Renal cortical epithelial cell (primary cell): ENCODE measurements at places on chromosomes 12 and 14. TPM values are rescaled to one million over a fixed set of nuclear protein-coding genes. Genes with fewer than 3 reads are reported as not detected.
A peak's percentile ranks its signal among the peaks of the same experiment; 100 is the strongest.

DNA sequence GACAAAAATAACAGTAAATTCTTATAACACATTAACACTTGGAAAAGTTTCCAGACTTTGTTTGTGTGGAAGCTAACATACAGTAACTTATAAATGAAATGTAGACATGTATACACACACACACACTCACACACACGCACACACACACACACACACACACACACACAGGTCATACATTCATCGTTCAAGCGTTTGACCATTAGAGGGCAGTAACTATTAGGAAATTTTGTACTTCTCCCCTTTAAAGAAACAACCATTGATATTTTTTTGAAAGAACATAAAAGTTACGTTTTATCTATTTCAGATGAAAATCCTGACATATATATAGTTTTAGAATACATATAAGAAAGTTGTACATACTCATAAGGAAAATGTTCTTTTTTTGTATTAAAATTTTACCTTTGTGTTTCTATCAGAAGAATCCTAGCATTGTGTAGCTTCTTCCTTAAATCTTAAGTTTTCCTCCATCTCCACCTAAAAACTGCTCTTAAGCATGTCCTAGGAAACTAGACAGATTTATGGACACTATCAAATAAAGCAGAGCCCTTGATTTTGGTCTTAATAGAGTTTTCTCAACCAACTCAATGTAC, 29.0 kb downstream of the PTPRQ start:
- peak; percentile 58 for DNase-seq

DNA sequence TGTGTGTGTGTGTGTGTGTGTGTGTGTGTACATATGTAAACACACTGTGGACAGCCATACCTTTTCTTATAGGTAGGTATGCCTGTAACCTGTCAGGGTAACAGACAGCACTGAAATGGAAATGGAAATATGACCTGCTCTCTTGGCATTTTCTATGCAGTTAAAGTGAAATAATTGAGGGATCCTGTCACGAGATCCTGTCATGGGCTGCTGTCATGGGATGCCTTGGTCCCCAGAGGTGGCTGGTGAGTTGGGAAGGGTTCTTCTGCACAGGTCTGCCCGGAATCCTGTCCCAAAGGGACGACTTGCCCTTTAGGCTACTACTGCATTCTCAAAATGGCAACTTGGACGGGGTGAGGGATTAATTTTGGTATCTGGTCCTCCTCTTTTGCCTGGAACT, 47.3 kb downstream of the ELK3 start:
- no peak for DNase-seq

Gene SLC25A47
- total RNA-seq: not detected in 2 replicates

Gene TAS2R42
- total RNA-seq: not detected in 2 replicates

Gene OTX2
- not detected in 2 replicates for total RNA-seq

- DNase-seq: no peak
Measured at GRCh38 chr12:126791122-126791521, 1475.8 kb upstream of the TMEM132C start.

DNA sequence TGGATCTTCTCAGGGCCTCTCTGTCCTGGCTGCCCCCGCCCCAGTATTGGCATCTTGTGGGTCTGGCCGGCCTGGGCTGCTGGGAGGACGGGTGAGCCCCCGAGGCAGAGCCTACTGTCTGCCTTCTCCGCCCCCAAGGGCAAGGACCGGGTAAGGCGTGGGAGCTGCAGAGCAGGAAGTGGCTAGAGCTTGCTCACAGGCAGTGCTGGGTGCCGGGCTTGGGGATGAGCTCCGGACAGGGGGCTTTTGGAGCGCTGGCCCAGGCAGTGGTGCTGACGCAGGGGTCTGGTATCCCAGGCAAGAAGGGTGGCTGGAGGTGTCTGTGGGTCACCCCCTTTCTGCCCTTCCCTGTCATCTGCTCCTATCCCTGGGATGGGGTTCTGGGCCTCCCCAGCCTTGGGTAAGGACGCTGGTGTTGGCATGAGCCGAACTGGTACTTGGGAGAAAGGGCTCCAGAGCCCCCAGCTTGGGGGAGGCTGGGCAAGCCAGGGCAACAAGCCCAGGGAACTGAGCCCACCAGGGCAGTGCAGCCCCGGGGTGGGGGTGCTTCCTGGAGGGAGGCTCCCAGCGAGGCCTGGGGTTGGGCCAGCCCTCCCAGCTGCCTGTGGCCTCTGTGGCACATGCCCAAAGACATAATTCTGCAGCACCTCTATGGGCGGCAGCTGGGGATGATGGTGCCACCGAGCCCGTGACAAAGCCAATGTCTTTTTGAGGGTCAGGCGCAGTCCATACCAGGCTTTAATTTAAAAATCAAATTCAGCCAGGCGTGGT, 126.3 kb downstream of the KIF26A start:
- no peak for DNase-seq

Gene FKBP3
- total RNA-seq: 40.6 and 64.9 TPM in 2 replicates

Gene PSMD9
- 62.3 and 132 TPM in 2 replicates for total RNA-seq

Gene SLC10A1
- not detected in 2 replicates for total RNA-seq

- peak; percentile 98 for DNase-seq
Measured at GRCh38 chr14:61927520-61927919, 165.3 kb downstream of the SNAPC1 start.

DNA sequence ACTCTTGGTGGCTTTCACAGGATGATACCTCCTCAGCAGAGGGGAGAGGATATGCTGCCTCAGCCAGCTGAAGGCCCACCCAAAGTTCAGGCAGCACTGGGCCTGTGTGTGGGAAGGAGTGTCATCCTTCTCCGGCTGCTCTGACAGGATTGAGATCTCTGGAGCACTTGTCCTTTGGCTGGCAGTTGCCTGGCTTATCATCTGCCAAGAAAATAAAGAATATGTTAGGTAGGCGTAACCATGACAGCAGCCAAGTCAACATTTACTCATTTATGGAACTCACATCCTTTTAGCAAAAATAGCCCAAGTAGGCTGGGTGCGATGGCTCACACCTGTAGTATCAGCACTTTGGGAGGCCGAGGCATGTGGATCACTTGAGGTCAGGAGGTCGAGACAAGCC, 68.5 kb downstream of the PPFIBP1 start:
- DNase-seq: peak; percentile 69

Gene FGF6
- not detected in 2 replicates for total RNA-seq

- DNase-seq: no peak
Measured at GRCh38 chr12:48947727-48948126, 9.6 kb downstream of the ARF3 start.

- no peak for DNase-seq
Measured at GRCh38 chr12:52022841-52023181, 16.1 kb downstream of the TAMALIN start.

DNA sequence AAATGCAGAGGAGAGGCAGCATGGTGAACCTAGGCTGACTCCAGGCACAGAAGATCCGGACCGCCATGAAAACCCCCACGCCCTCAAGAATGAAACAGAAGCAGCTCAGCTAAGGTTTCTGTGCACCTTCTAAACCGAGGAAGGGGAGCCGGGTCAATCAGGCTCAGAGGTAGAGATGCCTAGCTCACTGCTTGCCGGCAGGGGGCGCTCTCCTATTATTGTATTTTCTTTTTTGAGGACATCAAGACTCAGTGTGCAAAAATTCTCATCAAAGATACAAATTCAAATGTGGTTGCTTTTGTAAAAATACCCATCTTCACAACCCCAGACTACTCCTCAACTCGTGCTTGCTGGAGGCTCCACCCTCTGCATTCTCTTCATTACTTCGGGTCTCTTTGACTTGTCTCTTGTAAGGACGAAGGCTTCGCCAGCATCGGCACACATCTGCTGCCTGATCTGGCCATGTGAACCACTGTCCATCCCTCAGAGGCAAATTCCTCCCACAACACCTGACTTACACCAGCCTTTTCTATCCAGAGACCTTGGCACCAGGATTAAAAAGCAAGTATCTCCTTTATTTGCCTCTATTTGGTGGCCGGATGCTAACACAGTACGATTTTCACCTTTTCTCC, 33.4 kb upstream of the RNASE3 start:
- peak; percentile 22 for DNase-seq

DNA sequence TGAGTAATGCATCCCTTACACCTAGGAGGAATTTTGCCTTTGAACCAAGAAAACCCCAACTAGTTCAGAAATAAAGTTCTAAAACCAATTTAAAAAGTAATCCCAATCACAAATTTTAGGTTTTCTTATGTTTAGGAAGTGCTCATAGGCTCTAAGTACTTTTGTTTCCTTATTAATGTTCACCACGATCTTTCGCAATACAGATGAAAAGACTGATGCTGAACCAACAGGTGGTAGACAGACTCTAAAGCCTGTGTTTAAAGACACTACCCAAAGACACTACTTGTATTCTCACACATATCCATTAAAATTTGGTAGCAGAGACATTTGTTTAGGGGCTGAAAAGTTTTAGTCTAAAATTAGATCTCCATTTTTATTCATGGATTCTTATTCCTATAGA, 10.6 kb upstream of the PHLDA1 start:
- DNase-seq: no peak

GRCh38 chr14:55347040-55347439, 64.6 kb downstream of the ATG14 start:
- no peak for DNase-seq

DNA sequence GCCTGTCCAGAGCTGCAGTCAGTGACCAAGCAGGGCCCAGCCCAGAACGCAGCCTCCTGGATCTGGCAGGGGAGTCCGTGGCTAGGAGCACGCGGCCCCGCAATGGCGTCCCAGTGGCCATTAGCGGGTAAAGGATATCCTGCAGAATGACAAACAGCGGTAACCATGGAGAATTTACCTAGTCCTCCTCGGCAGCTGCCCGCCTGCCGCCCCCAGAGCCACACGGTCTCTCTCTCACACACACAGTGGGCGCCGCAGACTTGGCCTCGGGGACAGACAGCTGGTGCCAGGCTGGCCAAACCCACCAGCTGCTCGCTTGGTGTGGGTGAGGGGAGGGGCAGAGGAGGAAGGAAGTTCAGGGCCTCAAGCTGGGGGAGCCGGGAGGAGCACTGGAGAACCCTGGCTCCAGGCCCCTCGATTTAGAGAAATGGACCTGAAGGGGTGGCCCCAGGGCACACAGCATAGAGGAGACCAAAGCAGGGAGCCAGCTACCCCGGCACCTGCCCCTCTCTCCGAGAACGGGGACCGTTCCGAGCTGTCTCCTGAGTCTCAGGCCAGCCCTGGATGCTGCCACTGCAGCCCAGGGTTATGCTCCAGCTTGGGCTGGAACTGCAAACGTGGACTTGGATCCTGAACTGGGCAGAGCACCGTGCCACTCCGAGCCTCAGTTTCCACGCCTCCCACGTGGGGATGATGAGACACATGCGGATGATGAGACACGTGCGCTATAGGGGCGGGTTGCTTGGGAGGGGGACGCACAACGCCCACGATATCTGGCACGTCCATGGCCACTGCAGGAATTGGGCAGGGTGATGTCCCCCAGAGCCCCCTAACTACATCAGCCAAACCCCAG, 3.4 kb downstream of the CDK2AP1 start:
- DNase-seq: no peak

- DNase-seq: no peak
Measured at GRCh38 chr12:4825011-4825858, 84.5 kb upstream of the KCNA1 start.
